Right renal pelvis (tissue), 4 donors: ENCODE measurements at places on chromosomes 12 and 14. TPM values are rescaled to one million over a fixed set of nuclear protein-coding genes. Genes with fewer than 3 reads are reported as not detected.

TBK1 gene
- 18.2 TPM for polyA plus RNA-seq

- no peak for DNase-seq
These were observed 304 bp downstream of the KCTD10 start for GRCh38 chr12:109476807-109477184.

GRCh38 chr12:124512667-124513296, 54.6 kb downstream of the NCOR2 start:
- DNase-seq = no peak

DNA sequence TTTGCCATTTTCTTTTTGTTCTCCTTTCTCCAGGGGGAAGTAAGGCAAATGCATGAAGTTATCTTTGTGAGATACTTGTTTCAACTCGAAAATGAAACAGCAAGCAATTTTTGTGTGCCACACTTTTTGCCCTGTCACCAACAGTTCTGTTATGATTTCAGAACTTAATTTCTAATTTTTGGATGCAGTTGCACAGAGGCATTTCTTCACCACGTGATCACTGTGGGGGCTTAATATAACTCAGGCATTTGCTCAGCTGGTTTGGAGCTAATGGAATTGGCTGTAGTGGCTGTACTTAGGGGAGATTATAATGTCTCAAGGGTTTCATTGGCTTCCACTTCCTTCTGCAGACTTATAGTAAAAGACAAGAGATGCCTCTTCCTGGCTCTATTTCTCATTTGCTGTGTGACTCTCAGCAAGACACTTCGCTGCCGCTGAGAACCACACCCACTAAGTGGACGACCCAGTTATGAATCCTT, 452.4 kb downstream of the RAD51B start:
- no peak for DNase-seq
